ENCODE measurements at places on chromosomes 16 and 17.
A peak's percentile ranks its signal among the peaks of the same experiment; 100 is the strongest.

DNA sequence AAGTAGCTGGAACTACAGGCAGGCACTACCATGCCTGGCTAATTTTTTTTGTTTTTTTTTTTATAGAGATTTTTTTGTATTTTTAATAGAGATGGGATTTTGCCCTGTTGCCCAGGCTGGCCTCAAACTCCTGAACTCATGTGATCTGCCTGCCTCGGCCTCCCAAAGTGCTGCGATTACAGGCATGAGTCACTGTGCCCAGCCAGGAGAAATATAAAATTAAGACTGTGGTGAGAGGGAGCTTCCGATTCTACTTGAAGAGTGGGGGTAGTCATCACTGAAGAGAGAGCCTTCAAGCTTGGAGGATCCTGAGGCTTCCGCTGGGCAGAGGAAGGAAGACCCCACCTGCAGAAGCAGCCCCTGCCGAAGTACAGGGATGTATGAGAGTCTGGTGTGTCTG is 34.4 kb upstream of the RGS9 start:
- DNase-seq, result no peak

DNA sequence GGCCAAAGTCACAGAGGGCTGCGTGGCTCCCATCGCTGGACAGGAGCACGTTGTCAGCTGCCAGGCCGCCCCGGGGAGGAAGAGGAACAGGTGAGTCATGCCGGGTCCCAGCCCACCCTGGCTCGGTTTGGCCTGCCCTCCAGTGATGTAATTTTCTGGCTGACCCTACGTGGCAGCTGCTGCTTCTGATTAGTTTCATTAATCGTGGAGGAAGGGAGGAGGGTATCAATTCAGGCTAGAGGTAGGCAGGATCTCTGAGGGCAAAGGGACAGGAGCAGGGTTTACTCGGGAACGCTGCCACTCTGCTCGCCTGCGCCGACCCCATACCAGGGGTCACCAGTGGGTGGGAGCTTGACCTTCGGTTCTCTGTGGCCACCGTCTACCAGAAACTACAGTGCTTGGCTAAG is 11.7 kb upstream of the SPATA32 start:
- no peak for DNase-seq

DNA sequence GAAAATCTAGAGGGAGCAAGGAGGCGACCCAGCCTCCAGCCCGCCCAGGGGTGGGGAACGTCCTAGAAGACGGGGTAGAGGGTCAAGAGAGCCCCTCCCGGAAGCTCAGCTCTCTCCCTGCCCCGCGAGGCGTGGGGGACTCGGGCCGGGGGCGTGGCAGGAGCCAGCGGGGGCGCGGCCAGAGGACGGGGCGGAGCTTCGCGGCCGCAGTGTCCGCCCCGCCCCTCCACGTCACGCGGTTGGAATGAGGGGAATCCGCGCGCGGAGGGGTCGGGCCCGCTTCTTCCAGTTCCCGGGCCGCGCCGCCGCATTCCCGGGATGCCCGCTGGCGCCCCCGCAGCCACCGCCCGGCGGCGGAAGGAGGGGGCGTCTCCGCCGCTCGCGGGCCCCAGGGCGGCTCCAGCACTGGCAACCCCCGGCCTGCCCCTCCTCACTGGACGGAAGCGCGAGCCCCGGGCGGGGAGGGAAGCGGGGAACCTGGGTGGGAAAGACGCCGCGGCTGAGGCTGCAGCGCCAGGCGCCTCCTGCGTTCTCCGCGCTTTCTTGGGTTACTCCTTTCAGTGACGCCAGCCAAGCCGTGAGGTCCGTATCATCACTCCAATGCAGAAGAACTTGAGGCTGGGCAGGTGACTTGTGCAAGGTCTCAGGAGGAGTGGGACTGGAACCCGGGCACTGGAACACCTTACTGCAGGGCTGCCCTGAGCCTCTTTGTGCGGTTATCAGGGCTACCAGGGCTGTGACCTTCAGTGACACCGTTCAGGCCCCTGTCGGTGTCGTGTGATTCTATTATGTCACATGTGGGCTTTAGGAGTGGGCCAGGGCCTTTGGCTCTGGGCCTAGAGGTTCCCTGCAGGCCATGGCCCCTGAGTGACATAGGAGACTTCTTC is 4.3 kb downstream of the MYO1C start:
- peak; percentile 63 for DNase-seq

DNA sequence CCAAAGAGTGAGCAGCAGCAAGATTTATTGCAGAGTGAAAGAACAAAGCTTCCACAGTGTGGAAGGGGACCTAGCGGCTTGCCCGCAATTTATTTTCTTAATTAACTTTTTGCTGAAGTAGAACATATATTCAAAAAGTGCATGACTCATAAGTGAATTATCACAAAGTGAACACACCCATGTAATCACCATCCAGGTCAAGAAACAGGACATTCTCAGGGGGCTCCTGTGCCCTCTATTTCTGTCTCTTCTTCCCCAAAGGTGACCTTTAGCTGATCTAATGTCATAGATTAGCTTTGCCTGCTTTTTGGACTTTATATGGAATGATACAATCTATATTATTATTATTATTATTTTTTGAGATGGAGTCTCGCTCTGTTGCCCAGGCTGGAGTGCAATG is 19.9 kb downstream of the ERAL1 start:
- no peak for DNase-seq

DNA sequence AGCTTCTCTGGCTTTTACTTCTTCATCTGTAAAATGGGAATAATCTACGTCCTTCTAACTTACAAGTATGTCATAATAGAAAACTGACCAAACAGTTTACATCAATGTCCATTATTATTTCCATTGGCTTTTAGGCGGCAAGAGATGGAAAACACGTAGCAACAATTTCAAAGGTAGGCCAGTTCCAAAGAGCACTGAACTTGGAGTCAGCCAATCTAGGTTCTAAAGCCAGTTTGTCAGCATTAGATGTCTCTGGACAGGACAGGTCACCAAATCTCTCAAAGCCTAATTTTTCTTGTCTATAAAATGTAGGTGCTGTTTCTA is 17.6 kb downstream of the HLF start:
- DNase-seq, result no peak

GRCh38 chr17:65394811-65395472 is 166.5 kb downstream of the AXIN2 start:
- no peak for DNase-seq

- no peak for DNase-seq
Measured at GRCh38 chr16:81651758-81652718, 127.1 kb upstream of the PLCG2 start.

DNA sequence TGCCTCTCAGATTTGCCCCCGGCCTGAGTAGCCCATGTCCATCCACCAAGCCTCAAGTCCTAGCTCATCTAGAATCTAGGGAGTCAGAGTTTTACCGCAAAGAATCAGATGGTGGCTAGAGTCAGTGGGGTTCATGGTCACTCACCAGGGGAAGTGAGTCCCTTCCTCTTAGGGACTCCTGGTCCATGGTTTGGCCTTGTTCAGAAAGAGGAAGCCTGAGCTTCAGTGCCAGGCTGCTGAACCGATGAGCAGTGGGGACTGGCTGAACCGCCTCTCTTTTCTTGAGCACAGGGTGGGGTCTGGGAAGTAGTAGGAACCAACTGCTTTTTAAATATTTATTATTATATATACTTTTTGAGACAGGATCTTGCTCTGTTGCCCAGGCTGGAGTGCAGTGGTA is 160.3 kb downstream of the NTN1 start:
- DNase-seq, result no peak

- no peak for DNase-seq
Measured at GRCh38 chr17:38796451-38797157, 2.8 kb downstream of the PIP4K2B start.

- no peak for DNase-seq
Measured at GRCh38 chr17:48814504-48814903, 2.5 kb downstream of the TTLL6 start.

DNA sequence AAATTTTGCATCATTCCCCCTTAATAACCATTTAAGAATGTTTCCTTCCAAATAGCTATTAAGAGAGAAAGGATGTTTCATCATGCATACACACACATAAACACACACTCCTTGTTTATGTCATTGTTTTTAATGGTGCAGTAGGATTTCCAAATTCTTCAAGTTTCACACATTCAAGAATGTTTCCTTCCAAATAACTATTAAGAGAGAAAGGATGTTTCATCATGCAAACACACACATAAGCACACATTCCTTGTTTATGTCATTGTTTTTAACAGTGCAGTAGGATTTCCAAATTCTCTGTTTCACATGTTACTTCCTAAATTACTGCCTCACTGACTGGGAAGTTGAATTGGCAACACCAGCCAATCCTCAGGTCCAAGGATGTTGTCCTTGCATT is 7.8 kb downstream of the TOX3 start:
- no peak for DNase-seq

- DNase-seq, result no peak
Measured at GRCh38 chr16:86042393-86042792, 143.4 kb downstream of the IRF8 start.

DNA sequence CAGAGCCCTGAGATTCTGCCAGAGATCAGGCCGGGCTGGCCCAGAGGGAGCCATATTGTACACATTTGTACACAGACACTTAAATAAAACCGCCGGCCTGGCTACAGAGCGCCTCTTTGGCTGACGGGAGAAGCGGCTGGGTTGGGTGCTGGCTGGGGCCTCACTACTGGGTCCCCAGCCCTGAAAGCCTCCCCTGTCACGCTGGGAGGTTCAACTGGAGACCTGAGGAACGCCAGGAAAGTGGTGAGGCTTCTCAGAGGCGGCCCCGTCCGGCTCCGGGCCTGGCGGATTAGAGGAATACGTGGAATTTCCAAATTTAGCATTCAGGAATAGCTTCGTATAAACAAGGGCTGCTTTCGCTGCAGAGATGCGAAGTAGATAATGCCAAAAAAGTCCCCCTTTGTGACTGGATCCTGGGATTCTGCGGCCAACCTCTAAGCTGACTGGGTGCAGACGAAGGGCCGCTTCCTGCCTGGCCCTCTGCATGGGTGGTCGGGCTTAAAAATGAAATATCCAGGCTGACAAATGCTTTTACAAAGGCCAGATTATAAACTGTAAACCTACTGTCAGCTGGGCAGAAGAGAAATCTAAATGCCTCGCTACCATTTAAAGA is 252.4 kb downstream of the IRF8 start:
- DNase-seq, result no peak

GRCh38 chr17:82318169-82318498 is 726 bp upstream of the CD7 start:
- no peak for DNase-seq

DNA sequence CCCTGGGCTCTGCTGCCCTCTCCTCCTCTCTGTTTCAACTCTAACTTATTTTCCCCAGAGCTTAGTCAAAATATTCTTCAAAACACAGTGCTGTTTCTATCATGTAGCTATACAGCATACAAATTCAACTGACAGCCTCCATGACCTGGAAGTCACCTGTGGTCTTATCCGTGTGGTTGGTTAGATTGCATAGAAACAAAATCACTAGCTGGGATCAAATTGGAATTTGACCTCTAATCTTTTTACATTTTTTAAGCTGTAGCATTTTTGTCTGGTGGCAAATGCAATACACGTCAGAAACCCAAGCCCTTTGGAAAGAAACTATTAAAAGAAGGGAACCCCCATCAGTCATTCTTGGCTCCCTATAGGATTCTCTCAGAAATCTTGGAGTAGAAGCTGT is 57.3 kb downstream of the ABCC12 start:
- no peak for DNase-seq

DNA sequence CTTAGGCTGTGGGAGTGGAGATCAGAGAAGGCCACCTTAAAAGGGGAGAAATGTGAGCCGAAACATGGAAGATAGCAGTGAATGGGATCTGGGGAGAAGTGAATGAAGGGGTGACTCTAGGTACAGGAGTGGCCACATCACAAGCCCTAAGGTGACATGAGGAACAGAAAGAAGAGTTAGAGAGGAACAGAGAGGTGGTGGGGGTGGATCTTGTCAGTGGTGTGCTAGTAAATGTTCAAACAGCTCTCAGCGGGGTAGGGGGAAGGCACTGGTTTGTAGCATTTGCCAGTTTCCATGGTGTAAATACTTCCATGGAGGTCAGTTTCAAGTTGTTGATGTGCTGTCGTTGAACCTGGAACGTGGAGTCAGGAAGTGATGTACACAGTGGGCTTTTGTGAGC is 90.8 kb downstream of the SDR42E1 start:
- DNase-seq, result no peak

DNA sequence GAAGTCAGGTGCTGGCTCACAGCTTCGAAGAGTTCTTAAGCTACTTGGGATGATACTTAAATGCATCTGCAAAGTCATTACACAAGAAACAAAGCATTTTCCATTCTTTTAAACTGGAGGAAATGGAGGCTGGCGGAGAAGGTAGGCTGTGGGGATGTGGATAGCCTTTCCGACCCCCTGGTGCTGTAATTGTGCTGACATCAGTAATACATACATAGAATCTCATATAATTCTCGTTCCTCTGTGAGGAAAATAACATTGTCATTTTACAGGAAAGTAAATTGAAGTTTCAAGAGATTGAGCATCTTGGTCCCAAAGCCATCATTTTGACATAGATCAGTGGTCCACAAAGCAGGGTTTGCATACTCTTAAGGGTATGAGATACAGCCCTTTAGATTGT is 39.5 kb downstream of the UTP18 start:
- DNase-seq, result no peak

DNA sequence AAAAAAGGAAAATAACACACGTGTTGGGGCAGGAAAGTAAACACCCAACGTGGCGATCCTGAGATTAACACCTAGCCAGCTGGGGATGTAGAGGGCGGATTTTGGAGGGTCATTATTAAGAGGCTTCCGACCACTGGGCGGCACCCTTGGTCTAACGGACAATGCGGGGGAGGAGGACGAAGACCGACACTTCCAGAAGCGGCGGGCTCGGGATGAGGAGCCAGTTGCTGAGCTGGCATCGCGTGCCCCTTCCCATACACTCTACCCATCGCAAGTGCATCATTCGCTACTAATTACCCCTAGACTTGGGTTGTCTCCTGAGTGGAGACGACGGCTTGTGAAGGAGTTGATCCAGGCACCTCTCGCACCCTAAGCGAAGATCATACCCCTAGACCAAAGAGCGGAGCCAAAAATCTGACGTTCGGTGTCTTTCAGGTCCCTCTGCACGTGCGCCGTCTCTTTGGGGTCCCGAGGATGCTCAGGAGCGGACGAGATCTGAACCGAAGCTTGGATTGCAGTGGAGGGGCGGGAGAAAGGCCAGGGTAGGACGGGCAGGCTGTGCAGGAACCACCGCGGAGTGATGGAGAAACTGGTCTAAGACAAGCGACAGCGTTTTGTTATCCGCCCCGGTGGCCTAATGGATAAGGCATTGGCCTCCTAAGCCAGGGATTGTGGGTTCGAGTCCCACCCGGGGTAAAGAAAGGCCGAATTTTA is 17.6 kb downstream of the ZNF213 start:
- peak; percentile 85 for DNase-seq

GRCh38 chr16:85614338-85615013 is 1.4 kb downstream of the GSE1 start:
- DNase-seq, result no peak

Measured in fibroblast of the conjunctiva (primary cell).